Fibroblast of skin of back (primary cell): ENCODE measurements at places on chromosomes 7 and 10.

DNA sequence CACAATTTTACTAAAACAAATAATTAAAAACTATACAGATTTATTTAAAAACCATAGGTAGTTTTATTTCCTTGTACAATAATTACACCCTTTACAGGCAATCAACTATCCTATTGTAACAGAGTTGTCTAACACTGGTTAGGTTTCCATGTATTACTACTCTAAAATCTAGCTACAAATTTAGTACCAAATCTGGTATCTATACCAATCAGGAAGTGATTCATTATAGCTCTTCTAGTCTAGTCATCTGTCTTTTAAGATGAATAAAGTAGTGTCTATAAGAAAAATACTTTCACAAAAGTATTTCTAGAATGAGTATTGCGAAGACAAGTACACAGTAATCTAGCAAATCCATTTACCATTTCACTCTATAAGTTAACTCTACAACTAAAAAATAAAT is 16.9 kb downstream of the ZNF800 start:
- DNase-seq, result no peak

GRCh38 chr10:78619896-78620295 is 448.9 kb upstream of the ZMIZ1 start:
- no peak for DNase-seq

GRCh38 chr10:66440568-66440967 is 485.3 kb upstream of the LRRTM3 start:
- no peak for DNase-seq

DNA sequence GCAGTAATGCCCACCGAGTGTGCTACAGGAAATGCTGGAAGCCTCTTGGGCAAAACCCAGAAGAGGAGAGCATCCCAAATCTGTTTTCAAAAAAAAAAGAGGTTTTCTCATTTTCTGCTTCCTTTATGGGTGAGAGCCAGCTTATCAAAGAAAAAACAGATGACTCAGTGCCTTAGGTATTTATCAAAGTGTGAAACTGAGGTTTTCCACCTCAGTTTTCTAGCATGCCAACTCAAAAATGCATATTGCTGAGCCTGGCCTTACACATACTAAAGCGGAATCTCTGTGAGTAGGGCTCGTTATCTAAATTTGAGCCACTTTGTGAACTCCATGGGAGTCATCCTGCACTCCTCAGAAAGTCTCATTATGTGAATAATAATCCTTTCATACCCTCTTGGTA is 705.1 kb downstream of the SUGCT start:
- DNase-seq, result peak; percentile 80

GRCh38 chr7:48458701-48459524 is 287.7 kb downstream of the ABCA13 start:
- no peak for DNase-seq

GRCh38 chr10:74415146-74415839 is 264.3 kb downstream of the ADK start:
- no peak for DNase-seq

DNA sequence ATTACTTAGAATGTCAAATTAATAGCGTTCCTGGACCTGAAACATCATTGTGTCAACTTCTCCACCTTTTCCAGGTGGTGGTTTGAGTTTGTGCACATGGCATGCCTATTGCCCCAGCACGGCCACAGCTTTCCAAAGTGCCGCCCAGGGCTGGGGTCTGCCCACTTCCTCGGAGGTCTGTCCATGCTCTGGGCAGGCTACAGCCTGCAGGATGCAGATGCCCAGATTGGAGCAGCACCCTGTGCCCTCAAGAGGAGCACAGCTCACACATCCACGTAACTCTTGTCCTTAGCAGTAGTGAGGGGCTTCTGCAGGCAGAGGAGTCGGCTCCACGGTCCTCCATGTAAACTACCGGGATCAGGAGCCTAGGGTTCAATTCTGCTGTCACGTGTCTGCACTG is 238.6 kb downstream of the EBF3 start:
- DNase-seq, result no peak

- no peak for DNase-seq
Measured at GRCh38 chr7:128591705-128592104, 80.4 kb upstream of the GARIN1A start.

GRCh38 chr10:56469482-56469881 is 108.4 kb upstream of the ZWINT start:
- no peak for DNase-seq

DNA sequence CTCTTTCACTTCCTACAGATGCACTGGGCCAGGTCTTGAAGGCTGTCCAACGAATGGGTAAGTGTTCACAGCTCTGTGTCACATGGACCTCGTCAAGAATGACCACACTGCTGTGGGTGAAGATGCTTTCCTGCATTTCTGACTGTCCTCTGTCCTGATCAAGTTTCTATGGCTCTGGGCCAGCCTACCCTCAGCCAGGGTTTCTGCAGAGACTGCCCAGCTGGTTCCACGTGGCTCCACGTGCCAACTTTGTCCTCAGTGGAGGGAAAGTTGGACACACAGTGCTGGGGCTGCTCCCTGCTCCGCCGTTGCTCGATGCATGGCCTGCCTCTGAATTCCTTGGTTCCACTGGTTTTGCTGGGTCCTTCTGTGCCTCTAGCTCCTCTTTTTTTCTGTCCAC is 152.3 kb downstream of the EGFR start:
- no peak for DNase-seq
